Substantia nigra (tissue), 51 donors: ENCODE measurements at places on chromosomes 2 and 18.
A peak's percentile ranks its signal among the peaks of the same experiment; 100 is the strongest.

DNA sequence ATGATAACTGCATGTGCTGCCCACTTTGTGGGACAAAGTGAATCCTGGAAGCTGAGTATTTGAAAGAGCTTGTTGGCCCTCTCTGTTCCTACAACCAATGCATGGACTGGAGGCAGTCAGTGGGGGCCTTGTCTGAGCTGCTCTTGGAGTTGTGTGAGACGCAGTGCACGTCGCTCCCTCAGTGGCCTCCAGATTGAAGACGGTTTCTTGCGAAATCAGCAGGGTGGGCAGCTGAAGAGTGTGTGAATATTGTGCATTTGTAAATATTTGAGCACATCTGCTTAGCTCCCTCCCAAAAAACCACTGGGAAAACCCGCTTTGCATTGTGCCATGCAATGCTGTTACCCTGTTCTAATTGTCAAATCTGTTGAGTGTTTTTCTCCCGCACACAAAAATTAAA, 782.8 kb downstream of the PLCL1 start:
- DNase-seq, result no peak

GRCh38 chr2:182615036-182615435, 101.0 kb upstream of the DNAJC10 start:
- DNase-seq, result no peak

- no peak for DNase-seq
Observed at GRCh38 chr2:10061221-10061925, 18.0 kb downstream of the KLF11 start.

DNA sequence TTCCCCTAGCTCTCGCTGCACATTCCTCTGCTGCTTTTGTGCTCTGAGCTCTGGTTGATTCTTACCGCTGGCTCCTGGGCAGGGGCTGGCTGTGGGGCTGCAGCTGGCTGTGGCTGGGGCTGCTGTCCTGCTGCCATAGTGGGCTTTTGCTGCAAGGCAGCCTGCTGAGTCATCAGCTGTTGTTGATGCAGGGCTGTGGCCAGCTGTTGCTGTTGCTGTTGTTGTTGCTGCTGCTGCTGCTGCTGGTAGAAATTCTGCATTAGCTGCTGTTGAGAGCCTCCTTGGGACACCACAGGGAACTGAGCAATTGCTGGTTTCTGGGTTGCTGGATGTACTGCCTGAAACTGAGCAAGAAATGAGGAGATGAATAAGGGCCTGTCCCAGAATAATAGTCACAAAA, 77.2 kb upstream of the NFU1 start:
- peak; percentile 24 for DNase-seq

- DNase-seq, result no peak
Observed at GRCh38 chr2:129699781-129700573, 279.5 kb upstream of the RAB6C start.

DNA sequence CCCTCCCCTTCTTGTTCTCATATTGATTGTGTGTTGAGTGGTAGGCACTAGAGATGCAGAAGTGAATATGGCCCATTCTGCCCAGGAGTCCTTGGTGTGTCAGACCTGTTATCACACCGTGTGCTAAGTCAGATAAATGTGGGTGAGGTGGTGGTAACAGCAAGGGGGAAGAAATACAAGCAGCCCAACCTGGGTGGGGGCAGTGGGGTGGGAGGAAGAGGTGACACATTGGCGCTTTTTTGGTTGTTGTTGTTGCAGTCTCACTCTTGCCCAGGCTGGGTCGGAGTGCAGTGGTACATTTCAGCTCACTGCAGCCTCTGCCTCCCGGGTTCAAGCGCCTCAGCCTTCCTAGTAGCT, 12.8 kb downstream of the B3GNT2 start:
- DNase-seq, result no peak

DNA sequence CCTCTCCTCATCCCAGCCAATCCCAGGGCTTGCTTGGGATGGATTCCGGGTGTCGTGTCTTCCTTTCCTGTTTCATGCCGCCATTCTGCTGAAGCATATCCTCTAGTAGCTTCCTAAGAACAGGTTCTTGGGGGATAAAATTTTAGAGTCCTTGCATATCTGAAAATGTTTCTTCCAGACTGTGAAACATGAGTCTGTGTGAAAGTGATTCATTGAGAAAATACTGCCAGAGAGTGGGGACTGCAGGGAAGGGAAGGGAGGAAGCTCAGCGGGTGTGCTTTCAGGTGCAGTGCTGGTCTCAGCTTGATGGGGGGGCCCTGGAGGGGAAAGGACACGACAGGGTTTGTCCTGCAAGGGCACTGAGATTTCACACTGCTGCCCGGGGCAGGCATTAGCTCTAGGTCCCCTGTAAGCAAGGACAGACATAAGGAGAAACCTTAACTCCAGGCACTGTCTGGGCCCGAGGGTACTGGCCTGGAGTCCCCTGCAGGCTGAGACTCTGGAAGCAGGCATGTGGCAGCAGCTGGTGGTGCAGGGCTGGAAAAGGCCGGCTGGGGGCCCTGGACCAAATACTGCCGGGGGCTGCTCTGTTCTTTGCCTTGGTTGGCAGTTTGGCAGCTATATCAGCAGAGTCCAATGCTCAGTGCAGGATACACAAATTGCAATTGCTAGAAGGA, 97.6 kb upstream of the HS6ST1 start:
- DNase-seq, result no peak

GRCh38 chr2:20608666-20609348, 42.1 kb downstream of the HS1BP3 start:
- DNase-seq, result no peak

GRCh38 chr2:10452956-10453904, 5.1 kb upstream of the ODC1 start:
- DNase-seq, result no peak

DNA sequence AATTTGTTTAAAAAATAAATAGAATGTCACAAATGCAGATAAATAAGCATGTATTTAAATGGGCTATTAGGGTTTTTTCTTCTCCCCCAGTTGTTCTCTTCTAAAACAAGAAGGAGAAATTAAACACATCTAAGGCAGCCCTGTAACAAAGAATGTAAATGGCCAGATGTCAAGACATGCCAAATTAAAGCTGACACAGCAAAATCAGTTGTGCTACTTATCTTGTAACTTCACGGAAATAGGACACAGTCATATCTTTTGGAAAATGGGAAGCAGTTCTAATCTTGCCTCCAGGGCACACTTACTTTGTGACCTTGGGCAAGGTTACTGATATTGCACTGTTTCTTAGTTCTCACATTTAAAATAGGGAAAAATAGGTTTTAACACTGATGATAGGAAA, 200.1 kb upstream of the NRXN1 start:
- DNase-seq, result no peak

DNA sequence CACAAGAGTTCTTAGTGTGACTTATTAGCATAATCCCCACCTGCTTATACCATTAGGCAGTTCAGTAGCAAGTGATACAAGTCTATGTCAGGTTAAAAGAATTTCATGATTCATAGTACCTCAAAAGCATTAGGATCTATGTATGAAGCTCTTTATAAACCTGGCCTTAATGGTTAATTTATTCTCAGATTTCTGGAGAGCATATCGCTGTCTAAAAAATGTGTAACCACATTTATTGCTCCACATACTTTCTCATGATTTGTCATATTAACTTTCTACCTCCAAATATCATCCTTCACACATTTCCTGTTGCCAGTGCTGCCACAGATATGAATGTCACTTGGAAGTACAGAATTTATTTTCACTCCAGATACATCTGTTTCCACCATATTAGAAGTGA, 332.8 kb upstream of the MAP2 start:
- no peak for DNase-seq

GRCh38 chr2:52880872-52881271, 886.7 kb upstream of the CHAC2 start:
- DNase-seq, result no peak

GRCh38 chr2:158042245-158042644, 59.4 kb upstream of the UPP2 start:
- no peak for DNase-seq

DNA sequence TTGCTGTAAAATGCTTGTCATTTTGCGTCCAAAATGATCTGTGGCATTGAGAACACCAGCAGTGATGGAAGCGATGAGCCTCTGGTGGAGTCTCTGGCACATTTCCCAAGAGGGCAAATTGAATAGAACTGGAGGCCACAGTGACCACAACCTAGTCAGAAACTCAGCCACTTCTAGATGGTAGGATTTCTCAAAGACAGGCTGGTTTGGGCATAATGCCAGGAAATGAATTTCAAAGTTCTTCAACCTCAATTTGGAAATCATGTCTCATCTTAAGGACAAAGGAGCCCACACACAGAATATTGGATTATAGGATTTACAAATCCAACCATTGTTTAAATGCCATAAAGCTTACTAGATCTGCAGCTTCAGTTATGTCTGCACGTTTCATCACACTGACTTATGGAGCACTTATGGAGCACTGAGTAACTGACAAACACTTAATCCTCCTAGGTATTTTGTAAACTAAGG, 132.1 kb downstream of the COL6A3 start:
- no peak for DNase-seq

- peak; percentile 44 for DNase-seq
Observed at GRCh38 chr18:48948112-48949049, 2.4 kb downstream of the SMAD7 start.

- no peak for DNase-seq
Observed at GRCh38 chr18:25055076-25055475, 296.9 kb downstream of the ZNF521 start.

- no peak for DNase-seq
Observed at GRCh38 chr2:22604136-22604535, 780.8 kb upstream of the KLHL29 start.

DNA sequence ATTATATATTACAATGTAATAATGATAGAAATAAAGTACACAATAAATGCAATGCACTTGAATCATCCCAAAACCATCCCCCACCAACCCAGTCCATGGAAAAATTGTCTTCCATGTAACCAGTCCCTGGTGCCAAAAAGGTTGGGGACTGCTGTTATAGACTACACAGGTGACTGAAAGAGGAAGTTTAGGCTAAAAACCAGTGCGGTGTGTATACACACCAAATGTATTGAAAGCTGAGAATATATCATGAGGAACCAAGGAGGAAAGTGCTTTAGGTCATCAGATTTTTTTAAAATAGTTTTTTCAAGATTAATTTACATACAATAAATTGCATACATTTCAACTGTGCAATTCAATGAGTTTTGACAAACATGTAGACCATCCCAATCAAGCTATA, 20.5 kb upstream of the C1D start:
- DNase-seq, result no peak

DNA sequence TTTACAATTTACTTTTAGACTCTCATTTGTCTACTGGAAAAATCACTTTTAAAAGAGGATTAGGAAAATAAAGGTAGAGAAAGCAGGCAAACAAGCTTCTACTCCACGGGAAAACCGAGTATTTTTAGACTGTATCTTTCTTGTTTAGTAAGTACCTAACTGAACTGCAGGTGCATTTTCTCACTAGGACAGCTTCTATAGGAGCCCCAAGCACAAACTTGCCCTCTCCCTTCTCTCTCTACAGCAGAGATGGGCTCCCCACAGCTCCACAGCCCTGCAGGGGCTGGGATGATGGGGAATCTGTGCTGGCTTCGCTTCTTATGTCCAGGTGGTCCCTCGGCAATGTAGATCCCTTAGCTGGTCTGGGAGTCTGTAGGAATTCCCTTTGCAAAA, 16.2 kb downstream of the PSTPIP2 start:
- no peak for DNase-seq

- no peak for DNase-seq
Observed at GRCh38 chr2:197931661-197932312, 127.4 kb downstream of the PLCL1 start.

- DNase-seq, result no peak
Observed at GRCh38 chr18:79989195-79989497, 783 bp upstream of the TXNL4A start.

DNA sequence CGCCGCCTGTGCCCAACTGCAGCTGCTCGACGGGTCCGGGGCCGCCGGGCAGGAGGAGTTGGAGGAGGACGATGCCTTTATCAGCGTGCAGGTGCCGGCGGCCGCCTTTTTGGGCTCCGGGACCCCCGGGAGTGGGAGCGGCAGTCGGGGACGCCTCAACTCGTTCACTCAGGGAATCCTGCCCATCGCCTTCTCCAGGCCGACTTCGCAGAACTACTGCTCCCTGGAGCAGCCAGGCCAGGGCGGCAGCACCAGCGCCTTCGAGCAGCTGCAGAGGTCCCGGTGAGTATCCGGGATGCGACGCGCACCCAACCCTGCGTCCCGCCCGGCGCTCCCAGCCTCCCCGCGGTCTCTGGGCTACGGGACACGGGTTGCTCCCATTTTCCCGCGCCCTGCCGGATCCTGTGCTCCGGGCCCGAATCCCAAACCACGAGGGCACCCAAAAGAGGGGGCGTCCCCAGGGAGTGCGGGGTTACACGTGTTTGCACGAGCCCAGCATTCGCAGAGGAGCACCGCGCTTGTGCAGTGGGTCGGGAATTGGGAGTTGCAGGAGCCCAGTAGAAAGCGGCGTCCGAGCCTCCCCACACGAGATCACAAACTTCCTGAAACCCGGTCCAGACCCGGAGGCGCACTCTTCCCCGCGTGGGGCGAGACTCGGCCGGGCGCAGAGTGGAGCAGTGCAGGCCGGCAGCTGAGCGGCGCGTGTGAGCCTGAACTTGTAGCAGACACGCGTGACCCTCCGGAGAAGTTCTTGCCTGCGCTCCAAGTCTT, 1.2 kb downstream of the CABLES1 start:
- DNase-seq, result peak; percentile 40

- DNase-seq, result no peak
Observed at GRCh38 chr2:51710222-51710621, 678.3 kb upstream of the NRXN1 start.

DNA sequence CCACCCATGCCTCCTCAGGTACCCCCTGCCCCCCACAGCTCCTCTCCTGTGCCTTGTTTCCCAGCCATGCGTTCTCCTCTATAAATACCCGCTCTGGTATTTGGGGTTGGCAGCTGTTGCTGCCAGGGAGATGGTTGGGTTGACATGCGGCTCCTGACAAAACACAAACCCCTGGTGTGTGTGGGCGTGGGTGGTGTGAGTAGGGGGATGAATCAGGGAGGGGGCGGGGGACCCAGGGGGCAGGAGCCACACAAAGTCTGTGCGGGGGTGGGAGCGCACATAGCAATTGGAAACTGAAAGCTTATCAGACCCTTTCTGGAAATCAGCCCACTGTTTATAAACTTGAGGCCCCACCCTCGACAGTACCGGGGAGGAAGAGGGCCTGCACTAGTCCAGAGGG, 803 bp upstream of the DES start:
- no peak for DNase-seq

DNA sequence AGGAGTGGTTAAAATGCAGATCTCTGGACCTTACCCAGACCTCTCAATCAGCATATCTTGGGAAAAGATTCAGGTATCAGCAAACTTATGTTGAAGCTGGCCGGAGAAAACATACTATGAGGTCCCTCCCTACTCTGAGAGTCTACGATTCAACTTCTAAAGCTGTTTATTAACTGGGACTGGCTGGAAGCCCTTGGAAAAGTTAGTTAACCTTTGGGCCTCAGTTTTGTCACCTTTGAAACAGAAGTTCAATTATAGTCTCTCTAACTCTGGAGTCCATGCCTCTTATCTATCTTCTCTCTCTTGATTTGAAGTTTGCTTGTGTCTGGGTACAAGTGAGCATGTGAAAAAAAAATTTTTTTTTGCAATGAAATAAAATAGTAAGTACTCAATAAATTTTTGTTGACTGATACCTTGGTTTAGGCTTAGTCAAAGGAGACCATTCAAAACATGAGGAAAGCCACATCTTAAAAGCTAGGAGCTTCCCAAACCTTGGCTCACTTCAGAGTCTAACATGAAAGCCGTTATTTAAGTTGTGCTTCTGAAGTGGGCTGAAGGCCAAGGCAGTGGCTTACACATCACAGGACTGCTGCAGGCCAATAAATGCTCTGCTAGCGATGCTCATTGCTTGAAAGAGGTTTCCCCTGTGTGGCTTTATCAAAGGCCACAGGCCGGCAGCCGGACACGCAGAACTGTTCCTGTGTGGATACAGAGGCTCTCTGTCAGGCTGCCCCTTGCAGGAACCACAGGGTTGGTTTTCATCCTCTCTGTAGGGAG, 110.6 kb upstream of the FAM136A start:
- no peak for DNase-seq
